T-helper 2 cell treated with Interferon-gamma antibody and Interleukin-4, amounts not matched to agents 100 ng/mL and 5 ng/mL, for 36 hours (primary cell): ENCODE measurements at places on chromosomes 1 and 21. TPM values are rescaled to one million over a fixed set of nuclear protein-coding genes. Genes with fewer than 3 reads are reported as not detected.

Gene C1orf87
- total RNA-seq, result not detected in 2 replicates

Gene NUP210L
- total RNA-seq, result 0.05 and 0.09 TPM in 2 replicates

Gene PGBD5
- not detected in 2 replicates for total RNA-seq

Gene TBX19
- total RNA-seq, result 2.5 and 2.8 TPM in 2 replicates

Gene CELA3A
- not detected in 2 replicates for total RNA-seq

Gene COL9A2
- total RNA-seq, result 8.9 and 9.9 TPM in 2 replicates

Gene SHC1
- 78.1 and 81.9 TPM in 2 replicates for total RNA-seq

Gene CNIH4
- 40.3 and 42.4 TPM in 2 replicates for total RNA-seq

Gene RPS6KC1
- 10.1 and 10.6 TPM in 2 replicates for total RNA-seq

Gene BMP8B
- total RNA-seq, result 0.30 and 0.52 TPM in 2 replicates

Gene IGSF9
- 0.09 TPM in 1 of 2 replicates, not detected in the other for total RNA-seq

Gene SPRR2E
- total RNA-seq, result not detected in 2 replicates

Gene MYOG
- not detected in 2 replicates for total RNA-seq

Gene HNRNPCL2
- not detected in 2 replicates for total RNA-seq

Gene TSPEAR
- not detected in 2 replicates for total RNA-seq

Gene SAMD13
- 0.36 TPM in 1 of 2 replicates, not detected in the other for total RNA-seq

Gene IGFN1
- not detected in 2 replicates for total RNA-seq
